Fibroblast of upper back skin (primary cell): ENCODE measurements at places on chromosomes 1 and 21.

DNA sequence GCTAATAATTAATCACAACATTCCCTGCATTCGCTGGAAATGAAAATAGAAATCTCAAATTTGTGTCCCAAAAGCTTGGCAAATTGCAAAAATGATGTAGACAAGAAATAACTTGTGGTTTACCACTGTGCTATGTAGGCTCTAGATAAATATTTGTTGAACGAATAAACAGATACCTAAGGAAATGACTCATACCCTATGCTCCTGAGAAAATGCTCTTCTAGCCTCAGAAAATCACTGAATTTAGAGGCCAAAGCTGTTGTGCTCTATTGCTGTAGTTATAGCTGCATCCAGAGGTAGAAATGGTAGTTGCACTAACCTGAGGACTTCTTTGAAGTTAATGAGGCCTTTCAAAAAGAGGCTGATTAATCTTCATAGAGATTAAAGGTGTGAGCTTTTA lies 142.0 kb upstream of the ZNHIT6 start:
- DNase-seq, result peak; percentile 88

DNA sequence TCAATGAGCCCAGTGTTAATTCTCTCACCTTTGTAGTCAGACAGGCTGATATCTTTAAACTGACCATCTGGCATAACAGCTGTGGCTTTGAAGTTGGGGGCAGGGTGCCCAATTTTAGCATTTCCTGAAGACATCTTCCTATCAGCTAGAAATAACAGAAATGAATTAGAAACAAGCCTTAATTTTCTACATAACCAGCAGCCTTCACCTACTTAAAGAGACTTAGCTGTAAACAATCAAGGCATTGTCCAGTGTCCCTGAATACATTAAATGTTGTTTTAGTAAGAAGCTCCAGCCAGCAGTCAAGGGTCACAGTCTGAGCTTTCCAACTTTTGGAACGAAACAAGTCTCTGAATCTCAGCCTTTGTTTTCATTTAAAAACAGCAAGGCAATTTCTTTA lies 2.8 kb downstream of the PRDX1 start:
- DNase-seq, result no peak

GRCh38 chr1:143689781-143690180 lies 282.0 kb downstream of the FAM72C start:
- no peak for DNase-seq

GRCh38 chr1:30657131-30658013 lies 66.0 kb downstream of the MATN1 start:
- DNase-seq, result no peak

DNA sequence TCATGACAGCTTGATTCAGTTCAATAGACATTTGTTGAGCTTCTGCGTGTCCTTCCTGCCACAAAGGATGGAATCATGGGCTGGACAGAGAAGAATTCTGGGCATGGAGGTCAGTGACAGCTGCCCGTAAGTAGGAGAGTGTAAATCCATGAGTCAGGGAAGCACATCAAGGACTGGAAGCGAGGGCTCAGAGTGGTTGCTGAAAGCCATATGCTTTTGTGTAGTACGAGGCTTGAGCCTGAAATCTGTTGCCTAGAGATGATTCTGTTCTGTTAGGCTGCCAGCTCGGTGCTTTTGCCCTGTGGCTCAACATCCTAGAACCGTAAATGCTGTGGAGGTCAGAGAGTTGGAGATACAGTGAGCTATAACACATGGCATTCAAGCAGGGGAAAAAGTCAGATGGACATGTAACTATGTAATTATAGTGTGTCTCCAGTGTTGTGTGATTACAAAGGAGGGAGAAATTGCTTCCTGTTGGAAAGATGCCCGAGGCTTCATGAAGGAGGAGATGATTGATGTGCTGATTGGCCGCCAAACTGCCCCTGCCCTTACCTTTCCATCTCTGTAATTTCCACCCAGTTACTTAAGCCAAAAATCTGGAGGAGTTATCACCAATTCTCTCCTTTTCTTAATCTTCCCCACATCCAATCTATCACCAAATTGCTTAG lies 92.8 kb upstream of the CACNA1E start:
- no peak for DNase-seq

DNA sequence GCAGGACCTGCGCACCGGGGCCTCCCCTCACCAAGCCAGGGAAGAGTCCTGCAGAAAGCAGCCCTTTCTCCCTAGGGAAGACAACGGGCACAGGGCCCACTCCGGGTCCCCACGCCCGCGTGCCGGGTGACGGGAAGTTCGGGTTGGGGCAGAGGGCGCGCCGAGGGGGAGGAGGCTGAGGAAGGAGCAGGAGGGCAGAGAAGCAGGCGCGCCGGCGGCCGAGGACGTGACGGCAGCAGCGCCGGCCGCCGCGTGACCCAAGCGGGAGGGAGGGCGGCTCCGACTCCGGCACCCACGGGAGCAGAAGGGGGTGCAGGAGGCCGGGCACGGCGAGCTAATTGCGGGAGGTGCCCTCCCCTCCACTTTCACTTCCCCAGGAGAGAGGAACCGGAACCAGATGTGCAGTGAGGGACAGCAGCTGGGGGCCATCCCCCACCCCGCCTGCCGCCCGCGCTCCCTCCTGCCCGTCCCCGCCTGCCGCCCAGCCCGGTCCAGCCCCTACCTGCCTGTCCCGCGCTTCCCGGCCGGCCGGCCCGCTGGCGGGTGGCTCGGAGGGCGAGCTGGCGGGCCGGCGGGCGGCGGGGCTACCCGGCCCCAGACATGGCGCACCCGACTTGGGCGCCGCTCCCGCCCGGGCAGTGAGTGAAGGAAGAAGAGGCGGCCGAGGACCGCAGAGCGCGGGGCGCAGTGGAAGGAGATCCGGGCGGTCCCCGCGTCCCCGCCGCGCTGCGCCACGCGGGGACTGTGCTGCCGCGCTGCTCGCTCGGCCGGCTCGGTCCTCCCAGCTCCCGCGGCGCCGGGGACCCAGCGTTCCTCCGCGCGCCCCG lies 510 bp downstream of the DENND4B start:
- DNase-seq, result peak; percentile 37
